ENCODE measurements at places on chromosomes 13 and 19.

DNA sequence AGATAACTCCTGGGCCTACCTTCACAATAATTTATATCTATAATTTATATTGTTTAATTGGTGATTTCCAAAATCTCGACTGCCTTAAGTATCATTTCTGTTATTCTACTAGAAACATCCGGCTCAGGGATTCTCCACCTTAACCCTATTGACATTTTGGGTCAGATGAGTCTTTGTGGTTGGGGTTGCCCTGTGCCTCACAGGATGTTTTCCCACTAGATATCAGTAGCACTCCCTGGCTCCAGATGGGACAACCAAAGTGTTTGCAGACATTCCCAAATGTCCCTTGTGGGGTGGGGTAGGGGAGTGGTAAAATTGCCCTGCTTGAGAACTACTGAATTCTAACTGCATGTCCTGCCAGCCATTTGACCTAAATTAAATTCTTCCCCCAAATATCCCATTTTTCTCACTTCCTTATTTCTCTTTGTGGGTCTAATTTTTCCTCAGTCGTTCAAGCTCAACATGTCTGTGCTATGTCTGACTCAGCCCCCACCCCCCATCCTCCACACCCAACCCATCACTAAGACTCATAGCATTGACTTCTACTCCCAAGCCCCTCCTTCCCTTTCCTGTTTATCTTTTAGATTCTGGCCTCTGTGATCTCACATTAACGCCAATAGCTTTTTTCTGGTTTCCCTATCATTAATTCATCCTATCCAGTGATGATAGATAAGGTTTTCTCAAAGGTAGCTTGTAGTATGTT is 545.1 kb downstream of the EFNB2 start:
- no peak for DNase-seq

DNA sequence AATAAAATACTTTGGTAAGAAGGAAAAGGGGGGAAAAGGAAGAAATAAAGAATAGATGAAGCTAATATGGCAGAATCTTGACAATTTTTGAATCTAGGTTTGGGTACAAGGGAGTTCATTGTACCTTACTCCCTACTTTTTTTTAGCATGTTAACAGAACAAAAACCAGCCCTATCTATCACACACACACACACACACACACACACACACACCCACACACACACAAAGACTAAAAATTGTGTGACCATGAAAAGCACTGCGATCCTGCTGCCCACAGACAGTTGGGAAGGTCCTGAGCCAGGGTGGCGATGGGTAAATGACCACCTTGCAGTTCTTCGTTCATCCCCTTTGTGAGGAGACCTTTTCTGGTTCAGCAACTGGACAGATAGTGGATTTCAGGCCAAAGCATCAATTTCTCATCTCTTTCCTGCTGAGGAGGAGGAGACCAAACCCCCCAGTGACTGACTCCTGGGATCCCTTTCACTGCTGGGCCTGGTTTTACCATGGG is 91.8 kb downstream of the SIPA1L3 start:
- DNase-seq = no peak

GRCh38 chr19:35521124-35521743 is 6.9 kb downstream of the SBSN start:
- no peak for DNase-seq

- DNase-seq = peak; percentile 61
Observed at GRCh38 chr19:3343619-3344502, 22.5 kb upstream of the NFIC start.

- DNase-seq = no peak
Observed at GRCh38 chr13:28022848-28023518, 34.5 kb upstream of the URAD start.

DNA sequence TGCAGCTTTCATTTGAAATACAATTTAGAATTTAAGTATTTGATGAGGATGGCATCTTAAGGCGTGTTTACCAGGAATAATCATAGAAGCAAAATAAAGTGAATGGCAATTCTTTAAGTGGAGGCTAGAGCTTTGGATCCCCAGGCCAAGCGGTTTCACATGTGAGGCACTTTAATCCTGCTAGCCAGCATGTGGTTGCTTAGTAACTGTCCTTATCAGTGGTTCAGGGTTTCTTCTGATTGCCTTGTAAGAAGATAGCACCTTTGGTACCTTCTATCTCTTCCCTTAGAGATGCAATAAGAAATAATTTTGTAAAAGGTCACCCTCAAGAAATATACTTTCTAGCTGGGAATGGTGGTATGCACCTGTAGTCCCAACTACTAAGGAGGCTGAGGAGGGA is 38.9 kb upstream of the SERP2 start:
- no peak for DNase-seq

DNA sequence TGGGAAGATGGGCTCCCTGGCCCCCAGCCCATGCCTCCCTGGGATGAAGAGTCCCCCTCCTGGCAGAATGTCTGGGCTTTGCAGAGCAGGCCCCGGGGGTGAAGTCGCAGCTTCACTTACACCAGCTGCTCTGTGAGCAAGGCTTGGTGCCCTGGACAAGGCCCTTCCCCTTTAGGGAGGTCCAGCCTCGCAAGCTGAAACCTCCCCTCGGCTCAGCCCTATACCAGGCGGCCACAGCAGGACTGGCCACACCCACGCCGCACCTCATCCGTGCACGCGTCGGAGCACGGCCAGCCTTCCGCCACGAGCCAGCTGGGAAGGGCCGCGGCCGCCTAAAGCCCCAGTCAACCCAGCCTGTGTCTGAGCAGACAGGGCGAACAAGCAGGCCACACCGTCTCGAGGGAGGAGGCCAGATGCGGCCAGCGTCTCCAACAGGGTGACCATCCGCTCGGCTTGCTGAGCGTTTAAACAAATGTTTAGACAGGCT is 83.2 kb upstream of the MCF2L start:
- DNase-seq = peak; percentile 89

DNA sequence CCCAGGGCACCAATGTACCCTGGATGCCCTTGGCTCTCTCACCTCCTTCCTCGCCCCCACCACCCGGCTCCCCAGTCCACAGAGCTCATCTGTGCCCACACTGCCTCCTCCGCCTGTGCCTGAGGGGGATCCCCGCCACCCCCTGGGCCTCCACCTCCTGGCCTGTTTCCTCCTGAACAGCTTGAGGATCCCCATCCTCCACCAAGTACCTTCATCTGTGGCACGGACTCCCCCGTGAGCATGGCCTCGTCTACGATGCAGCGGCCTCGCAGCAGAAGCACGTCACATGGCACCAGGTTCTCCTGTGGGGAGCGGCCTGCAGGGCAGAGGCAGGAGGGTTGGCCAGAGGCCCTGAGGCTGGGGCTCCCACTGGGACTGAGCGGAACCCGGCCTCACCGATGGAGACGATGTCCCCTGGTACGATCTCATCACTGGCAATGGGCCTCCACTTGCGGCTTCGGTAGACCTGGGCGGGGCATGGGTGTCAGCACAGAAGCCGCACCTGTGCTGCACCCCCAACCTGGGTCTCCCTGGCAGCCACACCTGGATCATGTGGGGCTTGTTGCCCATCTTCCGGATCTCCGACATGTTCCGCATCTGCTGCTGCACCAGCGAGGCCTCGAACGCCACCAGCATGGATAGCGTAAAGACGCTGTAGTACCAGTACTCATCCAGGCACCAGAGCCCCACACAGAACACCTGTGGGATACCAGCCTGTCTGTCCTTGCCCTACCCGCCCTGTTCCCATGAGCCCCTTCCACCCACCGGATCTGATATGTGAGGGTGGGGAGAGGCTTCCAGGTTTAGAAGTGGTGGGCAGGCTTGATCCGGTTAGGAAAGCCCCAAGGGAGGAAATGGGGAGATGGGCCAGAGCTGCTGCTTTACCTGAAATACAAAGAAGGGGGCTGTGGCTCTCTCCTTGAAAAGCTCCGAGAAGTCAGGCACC is 6.8 kb downstream of the ATP13A1 start:
- no peak for DNase-seq

- no peak for DNase-seq
Observed at GRCh38 chr13:105311094-105311493, 1224.4 kb downstream of the EFNB2 start.

- peak; percentile 25 for DNase-seq
Observed at GRCh38 chr13:93476175-93476574, 249.6 kb downstream of the GPC6 start.

DNA sequence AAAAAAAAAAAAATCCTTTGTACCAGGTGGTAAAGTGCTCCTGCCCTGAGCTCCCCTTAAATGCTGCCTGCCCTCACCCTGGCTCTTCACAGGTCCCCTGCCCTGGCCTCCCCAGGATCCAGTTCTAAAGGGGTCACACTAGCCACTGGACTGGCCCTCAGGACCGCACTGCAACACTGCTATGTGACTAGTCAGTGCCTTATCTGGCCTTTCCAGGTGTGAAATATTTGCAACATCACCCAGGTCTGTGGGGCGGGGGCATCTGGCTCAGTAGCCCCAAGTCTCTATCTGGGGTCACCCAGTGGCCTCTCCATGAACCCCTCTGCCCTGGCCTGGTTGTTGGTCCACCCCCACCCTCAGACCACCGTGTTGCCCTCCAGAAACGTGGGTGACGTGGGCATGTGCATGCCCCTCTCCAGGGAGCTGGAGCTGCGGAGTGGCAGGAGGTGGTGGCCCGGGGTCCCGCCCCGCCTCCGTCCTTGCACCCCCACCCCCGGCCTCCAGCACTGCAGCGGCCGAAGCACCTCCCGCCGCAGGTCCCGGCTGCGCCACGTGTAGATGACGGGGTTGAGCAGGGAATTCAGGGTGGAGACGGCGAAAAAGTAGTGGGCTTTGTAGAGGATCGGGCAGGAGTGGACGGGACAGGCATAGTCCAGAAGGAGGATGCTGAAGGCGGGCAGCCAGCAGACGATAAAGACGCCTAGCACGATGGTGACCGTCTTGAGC is 7.5 kb downstream of the S1PR2 start:
- DNase-seq = no peak
